Left lobe of liver (tissue), 2 donors: ENCODE measurements at places on chromosomes 1 and 21. TPM values are rescaled to one million over a fixed set of nuclear protein-coding genes. Genes with fewer than 3 reads are reported as not detected.

DNA sequence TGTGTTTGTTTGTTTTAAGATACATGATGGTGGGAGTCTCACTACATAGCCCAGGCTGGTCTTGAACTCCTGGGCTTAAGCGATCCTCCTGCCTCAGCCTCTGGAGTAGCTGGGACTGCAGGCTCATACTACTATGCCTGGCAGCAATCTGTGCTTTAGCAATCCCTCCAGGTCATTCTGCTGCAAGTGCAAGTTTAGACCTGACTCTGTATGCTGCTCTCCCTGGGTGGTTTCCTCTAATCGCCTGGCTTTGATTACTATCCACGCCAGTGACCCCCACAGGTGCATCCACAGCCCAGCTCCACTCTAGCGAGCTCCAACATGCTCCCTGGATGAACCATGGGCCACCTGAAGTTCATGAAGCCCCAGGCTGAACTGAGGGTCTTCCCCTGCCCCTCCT lies 15.5 kb upstream of the PABPC4 start:
- no peak for DNase-seq

CACNA1E gene
- 0.08 TPM for total RNA-seq

RIMS3 gene
- total RNA-seq, result 1.0 TPM

AIM2 gene
- total RNA-seq, result 0.23 TPM

NGF gene
- 0.55 TPM for total RNA-seq

GRCh38 chr21:41796476-41797080 lies 29.7 kb upstream of the RIPK4 start:
- no peak for DNase-seq

CCDC17 gene
- 2.7 TPM for total RNA-seq

CAPN8 gene
- total RNA-seq, result 0.33 TPM
